ENCODE measurements at places on chromosomes 4 and X.
A peak's percentile ranks its signal among the peaks of the same experiment; 100 is the strongest.

- DNase-seq = no peak
Measured at GRCh38 chrX:65866146-65866545, 173.7 kb downstream of the VSIG4 start.

DNA sequence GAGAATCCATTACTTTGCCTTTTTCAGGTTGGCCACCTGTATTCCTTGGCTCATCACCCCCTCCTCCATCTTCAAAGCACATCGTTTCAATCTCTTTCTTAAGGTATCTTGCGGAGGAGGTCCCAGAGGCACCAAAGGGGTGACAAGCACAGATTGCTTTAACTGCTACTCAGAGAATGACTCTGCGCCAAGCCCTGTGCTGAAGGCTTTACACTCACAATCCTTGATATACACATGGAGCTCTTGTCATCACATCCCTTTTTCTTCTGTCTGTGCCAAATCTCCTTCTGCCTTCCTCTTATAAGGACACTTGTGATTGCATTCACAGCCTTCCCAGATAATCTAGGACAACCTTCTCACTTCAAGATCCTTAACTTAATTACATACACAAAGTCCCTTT is 134.7 kb upstream of the MAMLD1 start:
- DNase-seq = no peak

DNA sequence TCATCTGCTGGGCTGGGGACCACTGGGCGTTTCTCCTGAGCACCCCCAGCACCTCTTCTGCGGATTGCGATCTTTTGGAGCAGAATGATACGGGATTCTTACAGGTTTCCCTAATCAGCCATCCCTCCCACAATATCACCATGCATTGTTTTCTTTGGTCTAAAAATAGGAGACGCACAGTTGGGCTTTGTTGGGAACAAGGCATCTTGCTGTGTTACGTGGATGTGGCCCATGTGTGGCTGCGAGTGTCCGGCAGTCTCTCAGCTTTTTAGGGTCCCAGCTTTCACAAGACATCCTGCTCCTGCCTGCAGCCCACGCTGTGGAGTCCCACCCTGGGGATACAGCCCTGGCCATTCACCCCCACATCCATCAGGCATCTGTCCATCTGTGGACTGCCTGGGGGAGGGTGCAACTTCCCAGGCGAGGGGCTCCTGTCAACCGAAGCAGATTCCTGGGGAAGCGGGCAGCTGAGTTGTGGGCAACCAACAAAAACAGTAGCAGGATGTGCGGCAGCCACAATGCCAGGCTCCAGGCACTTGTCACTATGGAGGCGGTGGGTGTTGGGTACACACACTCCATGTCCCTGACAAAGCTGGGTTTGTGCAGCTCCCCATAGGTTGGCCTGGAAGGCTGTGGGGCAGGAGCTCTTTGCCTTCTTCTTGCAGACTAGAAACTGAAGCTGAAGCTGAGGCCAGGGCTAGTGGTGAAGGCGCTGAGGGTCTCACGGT is 185.5 kb upstream of the PSAPL1 start:
- DNase-seq = no peak

- no peak for DNase-seq
Measured at GRCh38 chr4:72094059-72094797, 62.4 kb downstream of the NPFFR2 start.

DNA sequence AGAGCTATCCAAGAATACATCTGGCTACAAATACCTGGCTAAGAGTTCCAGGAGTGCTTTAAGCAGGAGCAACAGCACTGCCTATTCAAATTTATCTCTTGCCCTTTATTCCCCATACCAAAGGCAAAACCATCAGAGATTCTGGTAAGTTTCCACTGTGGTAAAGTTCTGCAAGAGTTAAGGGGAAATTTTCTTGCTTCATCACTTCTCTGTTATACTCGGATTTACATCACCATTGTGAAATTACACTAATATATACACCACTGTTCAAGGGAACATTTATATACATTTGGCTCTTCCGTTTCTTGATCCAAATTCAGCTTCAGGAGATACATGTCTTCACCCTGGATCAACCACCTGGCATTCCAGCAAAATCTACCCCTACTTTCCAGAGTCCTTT is 70.8 kb upstream of the PTPN13 start:
- DNase-seq = no peak

DNA sequence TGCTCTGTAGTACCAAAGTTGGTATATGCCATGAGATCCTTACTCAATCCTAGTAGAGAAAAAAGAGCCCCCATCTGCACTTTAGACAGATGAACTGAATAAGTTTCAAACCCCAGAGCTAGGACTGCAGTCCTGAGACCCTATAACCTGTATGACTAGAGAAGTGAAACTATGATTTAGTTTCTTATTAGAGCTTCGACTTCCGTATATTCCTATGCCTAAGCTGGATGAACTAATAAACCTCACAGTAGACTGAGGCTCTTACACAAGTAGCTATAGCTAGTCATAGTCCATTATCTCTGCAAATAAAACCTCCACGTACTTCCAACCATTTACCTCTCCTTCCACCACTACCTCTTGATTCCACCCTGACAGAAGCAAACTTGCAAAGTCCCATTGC is 6.3 kb upstream of the OTUD4 start:
- DNase-seq = peak; percentile 3

- no peak for DNase-seq
Measured at GRCh38 chr4:102988429-102989020, 31.0 kb downstream of the SLC9B1 start.

GRCh38 chrX:24732766-24733500 is 39.2 kb downstream of the POLA1 start:
- DNase-seq = peak; percentile 0

DNA sequence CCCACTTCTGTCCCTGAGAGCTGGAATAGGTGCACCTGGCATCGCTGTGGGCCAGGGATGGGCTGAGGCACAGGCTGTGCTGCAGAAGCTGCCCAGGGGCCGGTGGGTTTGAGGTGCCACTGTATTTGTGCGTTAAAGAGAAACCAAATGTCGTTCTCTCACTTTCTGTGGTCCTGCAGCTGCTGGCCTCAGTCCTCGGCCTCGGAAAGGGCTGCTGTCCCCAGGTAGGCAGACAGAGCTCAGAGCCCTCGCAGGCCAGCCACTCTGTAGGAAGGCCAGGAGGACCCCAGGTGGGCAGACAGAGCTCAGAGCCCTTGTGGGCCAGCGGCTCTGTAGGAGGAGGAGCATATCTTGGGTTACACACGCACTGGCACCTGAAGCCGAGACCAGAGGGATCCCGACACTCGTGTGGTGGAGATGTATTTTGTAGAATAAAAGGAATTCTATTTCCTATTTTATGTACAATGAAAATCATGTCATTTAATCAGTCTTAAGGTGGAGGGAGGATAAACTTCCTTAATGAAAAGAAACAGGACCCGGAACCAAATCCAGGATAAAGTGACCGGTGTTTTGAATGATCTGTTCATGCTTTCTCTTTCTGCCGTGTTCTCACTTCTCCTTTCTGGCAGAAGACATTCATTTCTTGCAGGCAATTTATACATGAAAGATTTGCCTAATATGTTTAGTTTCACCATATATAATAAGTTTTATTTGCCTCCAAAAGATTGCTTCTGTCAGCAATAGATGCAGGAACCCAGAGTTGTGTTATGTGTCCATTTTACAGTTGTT is 54.4 kb upstream of the HGFAC start:
- DNase-seq = no peak

DNA sequence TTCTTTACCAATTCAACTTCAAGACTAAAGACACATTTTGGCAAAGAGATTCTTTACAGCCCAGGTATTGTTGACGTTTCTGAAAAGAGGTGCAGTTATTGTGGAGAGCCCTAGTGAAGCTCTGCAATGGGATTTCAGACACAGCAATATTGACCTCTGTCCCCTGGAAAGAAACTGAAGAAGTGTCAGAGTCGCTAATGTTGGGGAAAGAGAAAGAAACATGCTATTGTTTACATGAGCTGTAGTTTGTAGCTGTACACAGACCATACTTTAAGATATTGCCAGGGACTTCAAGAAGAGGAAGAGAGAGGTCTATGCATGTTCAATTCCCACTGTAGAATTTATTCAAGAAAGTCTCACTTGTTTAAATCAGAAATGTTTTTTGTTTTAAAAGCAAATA is 497.3 kb upstream of the BOD1L1 start:
- no peak for DNase-seq

DNA sequence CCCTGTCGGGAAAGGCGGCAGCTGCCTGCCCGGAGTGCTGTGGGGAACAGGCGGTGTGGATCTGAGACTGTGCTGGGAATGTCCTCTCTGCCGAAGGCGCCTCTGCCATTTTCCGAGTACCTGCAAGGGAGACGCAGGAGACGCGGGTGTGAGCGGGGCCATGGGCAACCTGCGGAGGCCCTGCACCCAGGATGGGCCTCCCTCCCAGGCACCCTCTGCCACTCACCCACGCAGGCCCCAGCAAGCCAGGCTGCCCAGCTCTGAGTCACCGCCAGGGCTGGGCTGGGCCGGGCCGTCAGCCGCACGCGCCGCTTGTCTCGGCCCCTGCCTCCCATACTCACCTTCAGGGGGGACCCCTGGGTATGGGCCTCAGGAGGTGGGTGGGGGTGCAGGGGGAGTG is 3.5 kb upstream of the FGFR3 start:
- DNase-seq = no peak

- no peak for DNase-seq
Measured at GRCh38 chr4:19425146-19425545, 826.6 kb upstream of the SLIT2 start.

- DNase-seq = no peak
Measured at GRCh38 chr4:102036619-102037376, 246.3 kb downstream of the BANK1 start.

- DNase-seq = no peak
Measured at GRCh38 chr4:188025476-188025875, 29.9 kb downstream of the ZFP42 start.

DNA sequence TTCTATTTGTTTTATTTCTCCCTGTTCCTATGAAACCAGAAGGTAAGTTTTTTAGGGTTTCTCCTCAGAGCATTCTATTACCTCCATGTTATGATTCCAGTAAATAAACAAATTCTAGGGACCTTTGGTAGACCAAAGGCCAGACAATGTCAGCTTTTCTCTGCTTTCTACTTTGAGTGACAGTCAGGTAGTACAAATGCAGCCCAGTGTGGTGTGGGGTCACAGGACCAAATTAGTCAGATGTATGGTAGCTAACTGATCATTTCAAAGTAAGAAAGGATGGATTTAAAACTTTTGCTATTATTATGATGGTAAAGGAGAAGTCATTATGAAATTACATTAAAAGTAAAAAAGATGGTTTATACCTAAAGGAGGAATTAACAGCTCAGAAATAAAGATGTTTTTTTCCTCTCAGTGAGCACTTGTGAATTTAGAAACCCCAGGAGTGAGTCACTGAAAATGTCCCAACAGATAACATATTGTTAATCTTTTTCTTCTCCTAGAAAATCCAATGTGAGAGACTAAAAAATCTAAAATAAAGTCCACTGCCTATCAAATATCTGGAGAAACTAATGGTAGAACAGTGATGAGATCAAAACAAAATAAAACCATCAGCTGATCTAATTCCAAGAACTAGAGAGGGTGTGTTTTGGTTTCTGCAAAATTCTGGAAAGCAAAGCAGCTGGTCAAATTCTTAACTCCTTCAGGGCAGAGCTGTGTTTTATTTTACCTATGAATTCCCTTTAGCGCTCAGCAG is 16.6 kb upstream of the KLHL2 start:
- no peak for DNase-seq

- no peak for DNase-seq
Measured at GRCh38 chr4:52950226-52950625, 88.1 kb downstream of the RASL11B start.

GRCh38 chr4:183600189-183600685 is 58.7 kb downstream of the RWDD4 start:
- no peak for DNase-seq

DNA sequence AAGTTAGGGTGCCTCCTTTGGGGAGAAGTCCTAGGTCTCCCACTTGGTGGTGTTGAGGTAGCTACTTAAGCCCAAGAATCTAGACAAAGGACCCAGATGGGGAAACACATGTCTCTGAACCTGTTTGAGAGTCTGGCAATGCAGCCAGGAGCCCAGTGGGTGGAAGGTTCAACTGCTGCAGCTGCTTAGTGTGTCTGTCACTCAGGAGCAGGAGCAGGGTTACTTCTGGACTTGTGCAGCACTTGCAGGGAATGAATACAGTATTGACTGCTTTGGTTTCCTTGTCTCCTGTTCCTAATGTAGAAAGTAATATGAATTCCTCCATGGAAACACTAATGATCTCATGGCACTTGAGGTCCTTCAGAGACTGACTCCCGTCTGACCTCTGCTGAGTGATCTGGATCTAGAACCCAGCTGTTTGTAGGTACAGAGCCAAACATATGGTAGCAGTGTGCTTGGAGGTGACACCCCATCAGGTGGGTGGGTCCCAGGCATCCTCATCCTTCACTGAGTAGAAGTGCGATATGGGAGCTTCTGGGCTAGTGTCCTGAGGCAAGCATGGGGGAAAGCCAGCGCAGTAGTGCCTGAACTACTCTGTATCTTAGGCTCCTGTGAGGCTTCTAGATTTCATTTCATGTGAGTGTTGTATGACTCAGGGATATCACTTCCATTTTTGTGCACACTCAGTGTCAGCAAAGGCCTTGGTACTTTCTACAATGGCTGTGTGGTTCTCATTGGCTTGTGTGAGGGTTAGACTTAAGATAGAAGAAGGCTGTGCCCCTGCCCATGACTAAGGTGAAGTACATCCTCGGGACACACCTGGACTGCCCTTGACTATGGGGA is 85.0 kb upstream of the WDR1 start:
- DNase-seq = no peak

DNA sequence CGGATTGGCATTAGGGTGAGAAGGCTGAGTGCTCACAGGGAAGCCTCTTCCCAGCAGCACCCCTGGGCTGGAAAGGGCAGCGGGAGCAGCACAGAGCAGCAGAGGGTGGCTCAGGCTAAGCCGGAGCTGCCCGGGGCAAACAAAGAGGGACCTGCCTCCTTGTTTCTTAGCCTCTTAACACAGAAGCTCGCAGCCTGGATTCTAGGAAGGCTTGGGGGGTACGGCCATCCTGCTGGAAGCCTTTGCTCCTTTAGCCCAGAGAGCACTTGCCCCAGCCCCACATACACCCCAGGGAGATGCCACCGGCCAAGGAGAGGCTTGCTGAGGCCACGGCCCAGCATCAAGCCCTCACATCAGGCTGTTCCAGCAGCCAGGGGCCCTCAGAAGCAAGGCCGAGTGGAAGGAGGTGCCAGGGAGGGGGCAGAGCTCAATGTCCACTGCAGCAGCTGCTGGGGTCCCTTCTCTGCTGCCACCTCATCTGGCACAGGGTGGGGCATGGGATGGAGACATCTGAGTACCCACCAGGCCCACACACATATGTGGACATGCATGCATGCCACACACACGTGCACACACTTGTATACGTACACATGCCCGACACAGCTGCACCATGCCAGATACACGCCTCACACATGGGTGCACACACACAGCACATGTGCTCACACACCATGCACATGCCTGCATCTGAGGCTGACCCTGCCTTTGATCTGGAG is 20.3 kb upstream of the SPON2 start:
- no peak for DNase-seq

Data from CD4-positive, alpha-beta T cell (primary cell).